Uterus (tissue), 4 donors: ENCODE measurements at places on chromosomes 1 and 21. TPM values are rescaled to one million over a fixed set of nuclear protein-coding genes. Genes with fewer than 3 reads are reported as not detected.

GRCh38 chr21:14541841-14542490, 4.1 kb downstream of the SAMSN1 start:
- DNase-seq = no peak

The CSF3R gene
- total RNA-seq = 4.9 TPM

The HSD11B1 gene
- total RNA-seq = 2.0 TPM

The TFF2 gene
- not detected for total RNA-seq

The PGLYRP3 gene
- not detected for total RNA-seq
